ENCODE measurements at places on chromosomes 5 and 9. TPM values are rescaled to one million over a fixed set of nuclear protein-coding genes. Genes with fewer than 3 reads are reported as not detected.

- ATAC-seq = no peak
Observed at GRCh38 chr9:94822273-94822672, 95.8 kb downstream of the AOPEP start.

DNA sequence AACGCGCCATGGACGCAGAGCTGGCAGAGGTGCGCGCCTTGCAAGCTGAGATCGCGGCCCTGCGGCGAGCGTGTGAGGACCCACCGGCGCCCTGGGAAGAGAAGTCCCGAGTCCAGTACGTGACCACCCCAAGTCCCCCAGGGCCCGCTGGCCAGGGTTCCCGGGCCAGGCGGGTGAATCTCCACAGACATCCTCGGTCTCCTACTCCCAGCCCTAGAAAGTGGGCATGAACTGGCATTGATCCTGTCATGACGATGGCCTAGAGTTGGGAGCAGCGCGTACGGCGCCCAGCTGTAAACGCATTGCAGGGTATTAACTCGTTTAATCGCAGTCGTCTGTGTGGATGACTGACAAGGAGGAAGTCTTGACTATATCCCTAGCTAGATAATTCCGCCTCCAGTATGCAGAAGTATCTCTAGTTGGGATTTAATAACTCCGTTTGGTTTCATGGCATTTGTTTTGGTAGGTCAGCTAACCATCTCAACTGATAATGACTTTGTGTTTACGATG, 293 bp downstream of the CENPP start:
- no peak for ATAC-seq

DNA sequence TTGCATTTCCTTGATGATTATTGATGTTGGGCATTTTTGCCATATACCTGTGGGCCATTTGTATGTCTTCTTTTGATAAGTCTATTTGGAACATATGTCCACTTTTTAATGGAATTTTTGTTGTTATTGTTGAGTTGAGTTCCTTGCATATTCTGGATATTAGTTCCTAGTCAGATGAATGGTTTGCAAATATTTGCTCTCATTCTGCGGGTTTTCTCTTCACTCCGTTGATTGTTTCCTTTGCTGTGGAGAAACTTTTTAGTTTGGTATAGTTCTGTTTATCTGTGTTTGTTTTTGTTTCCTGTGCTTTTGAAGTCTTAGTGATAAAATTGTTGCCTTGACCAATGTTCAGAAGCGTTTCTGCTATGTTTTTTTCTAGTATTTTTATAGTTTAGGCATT, 13.0 kb downstream of the OSMR start:
- no peak for ATAC-seq

DNA sequence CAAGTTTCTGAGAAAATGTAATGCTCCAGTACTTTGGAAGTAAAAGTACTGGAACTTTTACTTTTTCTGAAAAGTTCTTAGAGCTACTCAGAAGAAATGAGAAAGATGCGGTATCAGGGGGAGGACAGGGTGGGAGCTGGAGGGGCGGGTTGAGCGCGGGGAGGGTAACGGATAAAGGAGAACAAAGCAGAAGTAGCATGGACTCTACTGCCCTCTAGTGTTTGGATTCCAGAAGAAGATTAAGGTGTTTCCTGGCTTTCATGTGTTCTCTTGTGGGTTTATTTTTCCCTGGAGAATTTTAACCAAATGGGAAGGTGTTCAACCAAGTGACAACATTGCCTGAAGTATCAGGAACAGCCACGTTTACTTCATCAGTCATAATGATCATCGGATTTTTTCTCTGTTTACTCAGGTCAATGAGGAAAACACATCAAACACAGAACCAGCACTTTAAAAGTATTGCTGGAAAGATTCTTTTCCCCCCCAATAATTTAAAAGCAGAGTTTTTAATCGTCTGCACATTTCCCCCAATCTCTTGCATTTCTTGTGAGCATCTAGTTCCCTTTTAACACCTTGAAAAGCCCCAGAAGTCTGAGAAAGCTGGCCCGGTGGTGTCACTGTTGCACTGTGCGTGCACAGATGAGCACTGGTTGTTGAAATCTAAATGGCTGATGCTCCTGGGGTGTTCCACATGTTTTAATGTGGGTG, 190.6 kb downstream of the MPDZ start:
- peak; percentile 51 for ATAC-seq

DNA sequence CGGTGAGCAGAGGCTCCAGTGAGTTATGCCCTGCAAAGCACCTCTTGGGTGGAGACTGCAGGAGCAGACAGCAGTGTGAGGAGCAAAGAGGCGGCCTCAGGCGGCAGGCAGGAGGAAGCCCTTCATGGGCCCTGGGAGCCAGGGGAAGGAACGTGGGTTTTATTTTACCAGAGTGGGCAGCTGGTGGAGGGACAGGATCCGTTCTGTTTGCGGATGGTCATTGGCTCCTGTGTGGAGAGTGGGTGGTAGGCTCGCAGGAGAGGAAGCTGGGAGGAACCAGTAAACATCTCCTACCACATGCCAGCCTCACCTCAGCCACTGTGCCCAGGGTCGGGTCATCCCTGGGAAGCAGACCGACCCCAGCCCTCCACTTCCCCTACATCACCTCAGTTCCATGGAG, 24.4 kb downstream of the HNRNPH1 start:
- no peak for ATAC-seq

- ATAC-seq = peak; percentile 35
Observed at GRCh38 chr9:77170991-77171699, 6.2 kb upstream of the VPS13A start.

DNA sequence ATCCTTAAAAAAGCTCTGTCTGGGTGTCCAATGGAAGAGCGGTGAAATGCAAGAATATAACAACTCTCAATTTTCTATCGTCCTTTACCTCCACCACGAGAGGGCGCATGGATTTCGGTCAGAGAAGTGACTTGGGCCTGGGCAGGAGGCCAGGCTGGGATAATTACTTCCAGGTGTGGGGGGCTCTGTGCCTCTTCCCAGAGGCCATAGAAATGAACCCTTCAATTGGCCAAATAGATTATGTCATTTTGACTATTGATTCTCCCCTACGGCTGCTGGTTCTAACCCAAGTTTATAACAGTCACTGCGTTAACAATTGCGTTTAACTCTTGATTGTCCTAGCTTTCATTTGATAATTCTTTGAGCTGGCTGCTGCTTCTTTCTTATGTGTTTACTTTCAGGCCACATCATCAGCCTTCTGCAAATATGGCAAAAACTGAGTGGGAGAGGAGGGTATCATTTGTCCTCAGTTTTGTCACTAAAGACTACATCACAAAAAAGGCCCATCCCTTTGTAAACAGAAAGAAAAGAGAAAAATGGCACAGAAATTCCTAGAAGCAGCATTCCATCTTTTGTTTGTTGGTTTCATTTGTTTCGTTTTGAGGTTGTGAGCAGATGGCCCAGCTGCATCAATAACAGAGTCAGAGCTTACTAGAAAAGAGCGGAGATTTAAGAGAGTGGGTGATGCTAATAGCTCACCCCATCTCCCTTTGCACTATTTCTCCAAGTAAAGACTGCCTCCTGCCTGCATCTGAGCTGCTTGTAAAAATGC, 45.4 kb upstream of the ZFR start:
- peak; percentile 89 for ATAC-seq

Gene MEIKIN
- not detected for total RNA-seq

Gene TMEM245
- 39.2 TPM for total RNA-seq
